ENCODE measurements at places on chromosomes 3 and 15.

GRCh38 chr15:40471808-40472150, 995 bp downstream of the CHST14 start:
- DNase-seq, result no peak

GRCh38 chr3:100653604-100654294, 44.3 kb downstream of the ADGRG7 start:
- no peak for DNase-seq

DNA sequence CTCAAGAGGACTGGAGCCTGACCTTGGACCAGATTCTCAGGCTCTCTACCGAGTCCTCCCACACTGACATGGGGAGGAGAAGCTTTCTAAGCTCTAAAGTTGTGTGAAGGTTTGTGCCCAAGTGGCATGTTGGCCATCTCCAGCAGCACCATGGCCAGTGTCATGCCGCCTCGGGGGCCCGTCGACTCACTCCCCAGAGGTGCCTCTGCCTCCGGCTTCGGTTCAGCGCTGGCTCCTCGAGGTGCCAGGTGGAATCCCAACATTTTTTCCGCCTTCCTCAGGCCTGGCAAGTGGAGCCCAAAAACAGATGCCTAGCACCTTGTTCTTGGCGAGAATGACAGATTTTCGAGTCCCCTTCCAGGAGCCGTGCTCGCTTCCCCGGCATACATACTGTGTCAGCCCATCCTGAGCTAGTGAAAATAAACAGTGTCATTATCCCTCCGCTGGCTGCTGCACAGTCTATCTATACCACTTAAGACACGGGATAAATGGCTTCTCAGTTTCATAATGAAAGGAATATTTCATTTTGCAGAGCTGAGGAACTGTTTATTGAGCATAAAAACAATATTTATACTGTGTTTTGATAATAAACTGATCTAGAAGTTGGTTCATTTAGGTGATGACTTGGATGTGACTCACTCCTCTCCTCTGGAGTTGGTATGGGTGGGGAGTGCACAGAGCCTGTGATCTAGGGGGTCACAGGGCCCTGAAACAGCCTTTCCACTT, 328.5 kb upstream of the TLE3 start:
- DNase-seq, result no peak

GRCh38 chr3:30611613-30612436, 5.4 kb downstream of the TGFBR2 start:
- DNase-seq, result no peak

DNA sequence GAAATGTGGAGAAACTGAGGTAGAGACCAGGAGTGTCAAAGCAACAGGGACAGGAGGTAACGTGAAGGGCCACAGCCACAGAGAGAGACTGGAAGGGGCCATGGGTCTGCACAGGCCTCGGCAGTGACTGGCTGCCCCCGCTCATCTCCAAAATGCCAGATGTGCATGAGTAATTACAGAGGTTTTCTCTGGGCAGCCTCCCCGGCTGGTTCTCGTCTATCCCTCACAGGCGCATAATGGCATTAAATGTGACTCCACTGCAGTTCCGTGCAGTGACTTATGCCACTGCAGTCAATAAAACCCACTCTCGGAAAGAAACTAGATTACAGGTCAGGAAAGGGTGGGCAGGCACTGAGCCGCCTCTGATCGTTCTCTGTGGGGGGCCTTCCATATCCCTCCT, 74.7 kb downstream of the WDR76 start:
- DNase-seq, result no peak

GRCh38 chr3:129584631-129585030, 21.8 kb downstream of the PLXND1 start:
- no peak for DNase-seq

DNA sequence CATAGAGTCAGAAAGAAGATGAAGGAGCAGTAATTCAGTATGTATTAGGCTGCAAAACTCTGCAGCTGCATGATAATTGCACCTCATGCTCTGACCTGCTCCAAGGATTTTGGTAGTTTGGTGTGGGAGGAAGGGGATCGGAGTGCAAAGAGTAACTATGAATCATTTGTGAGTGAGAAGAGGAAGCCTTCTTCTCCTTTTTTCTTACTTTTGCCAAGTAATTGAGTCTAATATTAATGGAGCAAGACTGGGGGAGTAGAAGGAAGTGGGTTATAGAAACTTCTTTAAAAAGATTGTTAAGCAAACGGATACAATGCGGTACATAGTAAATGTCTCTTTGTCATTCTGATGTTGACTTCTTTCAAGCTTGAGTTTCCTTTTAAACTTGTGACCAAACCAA, 276.5 kb downstream of the EDEM1 start:
- DNase-seq, result no peak

DNA sequence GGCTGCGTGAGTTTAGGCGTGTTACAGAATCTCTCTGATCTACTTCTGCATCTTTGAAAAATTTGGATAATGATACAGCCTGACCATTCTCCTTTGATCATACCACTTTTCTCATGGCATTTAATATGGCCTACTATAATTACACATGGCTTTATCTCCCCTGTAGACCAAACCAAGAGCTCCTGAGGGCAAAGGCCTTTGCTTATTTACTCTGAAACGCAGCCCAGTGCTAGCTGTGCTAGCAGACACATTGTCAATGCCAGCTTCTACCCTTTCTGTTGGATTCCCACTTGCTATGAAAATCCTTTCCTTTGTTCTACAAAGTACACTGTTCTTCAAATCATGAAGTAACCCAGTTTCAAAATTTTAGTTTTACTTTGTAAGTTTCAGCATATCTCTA, 16.5 kb upstream of the VGLL4 start:
- no peak for DNase-seq

- no peak for DNase-seq
These were observed 409.4 kb downstream of the PDCD6IP start for GRCh38 chr3:34207806-34208205.

Data from effector memory CD4-positive, alpha-beta T cell (primary cell).